ENCODE measurements at places on chromosomes 7 and 10.

GRCh38 chr10:7354330-7355047, 56.3 kb downstream of the SFMBT2 start:
- DNase-seq: peak; percentile 50

GRCh38 chr10:50832171-50832751, 53.2 kb downstream of the A1CF start:
- no peak for DNase-seq

GRCh38 chr10:28717656-28718201, 40.4 kb downstream of the BAMBI start:
- DNase-seq: no peak

DNA sequence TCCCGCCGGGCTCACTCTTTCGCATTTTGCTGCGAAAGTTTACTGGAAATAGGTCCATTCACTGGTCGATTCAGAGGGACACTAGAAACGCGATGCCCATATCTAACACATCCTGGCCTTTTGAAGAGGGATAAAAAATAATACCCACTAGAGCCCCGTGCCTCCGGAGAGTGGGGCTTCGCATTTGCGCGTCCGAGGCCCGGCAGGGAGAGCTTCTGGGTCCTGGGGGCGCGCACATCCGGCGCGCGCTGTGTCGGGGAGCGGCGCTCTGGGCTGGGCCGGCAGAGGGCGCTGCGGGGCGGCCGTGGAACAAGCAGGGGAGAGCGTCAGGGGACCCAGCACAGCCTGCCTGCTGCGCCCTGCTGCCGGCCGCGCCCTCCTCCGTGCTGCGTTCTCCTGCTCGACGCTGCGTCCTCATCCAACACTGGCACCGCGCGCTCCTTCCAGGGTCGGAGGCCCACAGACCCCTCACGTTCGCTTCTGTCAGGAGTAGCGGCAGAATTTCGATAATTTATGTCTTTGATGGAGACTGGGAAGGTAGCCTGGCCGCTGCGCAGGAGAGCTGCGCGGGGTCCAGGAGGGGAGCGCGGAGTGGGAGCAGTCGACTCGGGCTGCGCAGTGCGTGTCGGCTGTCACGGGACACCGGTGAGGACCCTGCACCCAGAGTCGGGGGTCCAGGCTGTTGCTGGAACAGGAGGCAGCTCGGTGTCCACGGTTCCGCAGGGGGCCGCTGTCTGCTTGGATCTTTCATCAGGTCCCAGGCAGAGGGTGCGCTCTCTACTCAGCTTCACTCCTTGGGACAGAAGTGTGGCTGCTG, 41.5 kb upstream of the ZNF32 start:
- no peak for DNase-seq

GRCh38 chr7:137873524-137873923, 26.8 kb upstream of the DGKI start:
- DNase-seq: no peak

GRCh38 chr10:112792487-112793201, 157.4 kb upstream of the TCF7L2 start:
- DNase-seq: peak; percentile 7

DNA sequence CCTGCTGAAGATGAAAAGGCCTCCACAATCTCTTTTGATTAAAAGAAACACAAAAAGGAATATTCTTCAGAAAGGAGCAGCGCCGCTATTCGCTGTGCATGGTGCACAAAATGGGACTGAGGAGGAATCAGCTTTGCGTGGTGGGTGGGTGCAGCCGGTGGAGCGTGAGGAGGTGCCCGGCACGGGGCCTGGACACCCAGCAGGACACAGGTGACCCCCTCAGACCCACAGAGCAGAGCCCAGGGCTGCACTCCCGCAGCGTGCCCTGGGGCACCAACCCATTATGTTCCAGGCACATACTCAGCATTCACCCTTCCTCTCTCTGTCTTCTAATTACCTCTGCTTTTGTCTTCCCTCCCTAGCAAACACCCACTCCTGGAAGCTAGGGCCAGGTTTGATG, 238.0 kb upstream of the PPP2R2D start:
- no peak for DNase-seq

GRCh38 chr10:78623578-78624215, 445.1 kb upstream of the ZMIZ1 start:
- peak; percentile 30 for DNase-seq

DNA sequence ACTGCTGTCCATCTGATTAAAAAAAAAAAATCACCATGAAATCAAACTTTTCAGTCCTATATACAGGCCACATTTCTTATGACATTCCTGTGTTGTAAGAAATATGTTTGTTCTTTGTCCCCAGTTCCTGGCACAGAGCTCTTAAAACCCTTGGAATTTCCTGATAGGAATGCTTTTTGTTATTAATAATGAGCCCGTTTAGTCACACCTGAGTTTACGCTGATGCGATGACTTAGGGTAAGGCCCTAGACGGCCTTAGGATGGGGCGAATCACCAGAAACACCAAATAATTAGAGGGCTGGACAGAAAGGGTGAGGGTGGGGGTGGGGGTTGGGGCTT, 17.5 kb downstream of the TSPAN15 start:
- no peak for DNase-seq

DNA sequence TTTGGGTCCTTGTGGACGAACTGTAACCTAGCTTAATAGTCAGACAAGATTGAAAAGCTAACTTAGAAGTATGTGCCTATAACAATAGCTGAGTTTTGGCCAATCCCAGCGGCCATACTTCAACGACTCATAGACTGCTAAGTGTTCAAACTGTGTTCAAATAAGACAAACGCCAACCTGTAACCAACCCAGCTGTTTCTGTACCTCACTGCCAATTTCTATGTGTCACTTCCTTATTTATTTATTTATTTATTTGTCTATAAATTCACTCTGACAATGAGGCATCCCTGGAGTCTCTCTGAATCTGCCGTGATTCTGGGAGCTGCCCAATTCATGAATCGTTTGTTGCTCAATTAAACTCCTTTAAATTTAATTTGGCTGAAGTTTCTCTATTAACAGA, 21.7 kb downstream of the ST8SIA6 start:
- no peak for DNase-seq

- no peak for DNase-seq
Observed at GRCh38 chr10:13684252-13684791, 97.6 kb downstream of the PRPF18 start.

GRCh38 chr10:43966571-43966965, 317.9 kb upstream of the ZNF32 start:
- DNase-seq: no peak

DNA sequence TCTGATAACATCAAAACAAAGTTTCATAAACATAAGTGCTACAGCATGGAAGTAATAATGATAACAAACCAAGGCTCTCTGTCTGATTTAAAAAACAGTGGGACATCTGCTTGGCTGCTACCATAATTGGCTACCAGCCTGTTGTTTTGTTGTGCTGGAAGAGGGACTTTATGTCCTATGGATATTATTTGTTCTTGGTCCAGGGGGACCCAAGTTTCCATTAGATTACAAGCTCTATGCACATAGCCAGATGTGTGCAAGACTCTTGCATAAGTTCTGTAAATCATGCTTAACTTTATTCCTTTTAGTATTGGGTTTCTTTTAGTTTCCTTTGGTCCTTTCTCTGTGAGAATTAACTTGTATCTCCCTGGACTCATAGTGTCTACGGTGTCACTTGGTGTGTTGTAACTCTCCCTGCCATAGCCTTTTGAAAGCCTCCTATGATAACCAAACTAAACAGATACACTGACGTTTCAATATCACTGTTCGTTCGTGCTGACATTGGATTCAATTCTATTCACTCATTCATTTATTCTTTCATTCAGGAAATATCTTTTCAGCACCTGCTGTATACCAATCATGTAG, 41.4 kb upstream of the CD36 start:
- DNase-seq: no peak

DNA sequence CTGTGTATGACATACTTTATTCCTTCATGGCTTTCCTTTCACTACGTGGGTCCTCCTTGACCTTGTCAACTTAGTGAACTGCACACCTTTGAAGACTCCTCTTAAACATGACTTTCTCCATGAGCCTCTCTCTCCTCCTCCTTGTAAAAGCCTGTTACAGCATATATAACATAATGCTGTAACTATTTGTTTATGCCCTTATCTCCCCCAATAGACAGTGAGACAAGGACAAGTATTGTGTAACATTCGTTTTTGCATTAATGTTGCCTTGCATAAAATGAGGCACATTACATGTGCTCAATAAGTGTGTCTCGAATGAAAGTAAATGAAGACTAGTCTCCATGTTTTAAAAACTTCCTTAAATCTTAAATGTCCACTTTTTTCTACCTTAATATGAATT, 4.3 kb upstream of the LAMB1 start:
- no peak for DNase-seq

GRCh38 chr10:78777867-78778266, 290.9 kb upstream of the ZMIZ1 start:
- DNase-seq: no peak

DNA sequence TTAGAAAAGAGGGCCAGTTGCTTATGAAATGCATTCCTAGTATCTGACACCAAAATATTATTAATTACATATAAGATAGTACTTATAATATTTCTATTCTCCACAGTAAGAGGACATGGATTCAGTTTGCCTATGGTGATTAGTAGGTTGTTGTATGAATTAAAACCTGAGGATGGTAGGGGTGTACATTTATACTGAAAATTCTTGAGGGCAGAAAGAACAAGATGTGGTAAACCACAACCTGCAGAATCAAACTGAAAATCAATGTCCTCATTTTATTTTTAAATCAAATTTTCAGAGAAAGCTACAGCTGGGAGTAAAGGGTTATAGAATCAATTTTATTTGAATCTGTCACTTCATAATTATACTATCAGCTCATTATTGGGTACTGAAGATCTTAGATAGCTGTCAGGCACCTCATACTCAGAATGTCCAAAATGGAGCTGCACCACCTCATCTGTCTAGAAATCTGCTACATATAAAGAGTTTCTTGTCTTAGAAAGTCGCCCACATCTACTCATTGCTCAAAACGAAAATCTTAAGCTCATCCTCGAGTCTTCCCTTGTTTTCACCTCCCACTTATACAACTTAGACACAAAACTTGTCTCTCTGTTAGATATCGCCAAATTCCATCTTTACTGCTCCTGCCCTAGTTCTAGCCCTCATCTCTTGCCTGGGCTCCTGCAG, 65.4 kb downstream of the MYO3A start:
- DNase-seq: no peak

DNA sequence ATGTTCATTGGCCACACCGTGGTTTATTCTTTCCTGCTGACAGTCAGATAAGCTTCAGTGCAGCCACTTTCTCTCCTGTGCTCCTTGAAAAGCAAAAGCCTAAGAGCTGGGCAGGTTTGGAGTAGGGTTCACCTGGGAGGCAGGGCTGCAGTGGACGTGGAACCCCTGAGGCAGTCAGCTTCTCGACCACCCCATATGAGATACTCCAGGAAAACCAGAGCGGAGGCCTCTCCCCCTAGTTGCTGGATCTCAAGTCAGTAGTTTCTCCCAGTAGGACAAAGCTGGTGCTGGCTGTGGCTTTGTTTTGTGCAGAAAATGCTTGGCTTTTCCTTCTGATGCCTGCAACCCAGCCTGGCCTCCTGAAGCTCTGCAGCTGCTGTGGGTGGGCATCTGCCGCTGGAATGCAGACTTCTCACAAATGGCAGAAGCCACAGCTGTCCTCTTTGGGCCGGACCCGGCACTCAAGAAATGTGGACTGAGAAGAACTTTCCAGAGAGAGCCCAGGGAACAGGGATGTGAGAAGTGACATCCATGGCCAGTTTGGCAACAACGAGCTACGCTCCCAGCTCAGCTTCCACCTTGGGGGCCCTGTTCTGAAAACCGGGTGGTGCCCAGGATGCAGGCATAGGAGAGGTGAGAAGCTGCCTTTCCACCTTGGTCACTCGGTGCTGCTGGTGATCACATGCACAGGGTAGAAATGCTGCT, 276.6 kb upstream of the TCERG1L start:
- no peak for DNase-seq

DNA sequence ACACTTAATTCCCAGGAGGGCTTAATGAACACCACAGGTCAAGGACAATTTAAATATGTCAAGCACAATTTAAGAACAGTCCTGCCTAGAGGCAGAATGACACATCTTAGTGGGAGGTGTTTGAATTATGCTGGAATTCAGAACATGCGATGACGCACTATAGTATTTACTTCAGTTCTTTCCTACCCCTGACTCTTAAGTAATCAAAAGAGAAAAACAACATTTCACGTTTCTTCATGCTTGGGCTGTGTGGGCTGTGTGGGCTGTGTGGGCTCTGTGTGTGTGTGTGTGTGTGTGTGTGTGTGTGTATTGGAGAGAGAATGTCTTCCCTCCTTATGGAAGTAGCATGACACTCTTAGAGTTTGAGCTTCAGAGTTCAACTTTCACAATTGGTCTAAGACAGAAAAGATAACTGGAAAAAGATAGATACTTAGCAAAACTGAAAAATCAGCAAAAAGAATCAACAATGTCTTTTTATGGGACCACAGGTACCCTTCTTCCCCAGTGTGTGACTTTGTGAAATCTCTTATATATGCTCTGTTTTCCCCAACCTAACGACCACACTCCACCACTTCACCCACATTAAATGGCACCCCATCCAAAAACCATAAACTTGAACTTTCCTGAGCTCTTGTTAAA, 33.7 kb upstream of the CABCOCO1 start:
- no peak for DNase-seq

- no peak for DNase-seq
Observed at GRCh38 chr10:103123282-103124024, 69.6 kb downstream of the NT5C2 start.

DNA sequence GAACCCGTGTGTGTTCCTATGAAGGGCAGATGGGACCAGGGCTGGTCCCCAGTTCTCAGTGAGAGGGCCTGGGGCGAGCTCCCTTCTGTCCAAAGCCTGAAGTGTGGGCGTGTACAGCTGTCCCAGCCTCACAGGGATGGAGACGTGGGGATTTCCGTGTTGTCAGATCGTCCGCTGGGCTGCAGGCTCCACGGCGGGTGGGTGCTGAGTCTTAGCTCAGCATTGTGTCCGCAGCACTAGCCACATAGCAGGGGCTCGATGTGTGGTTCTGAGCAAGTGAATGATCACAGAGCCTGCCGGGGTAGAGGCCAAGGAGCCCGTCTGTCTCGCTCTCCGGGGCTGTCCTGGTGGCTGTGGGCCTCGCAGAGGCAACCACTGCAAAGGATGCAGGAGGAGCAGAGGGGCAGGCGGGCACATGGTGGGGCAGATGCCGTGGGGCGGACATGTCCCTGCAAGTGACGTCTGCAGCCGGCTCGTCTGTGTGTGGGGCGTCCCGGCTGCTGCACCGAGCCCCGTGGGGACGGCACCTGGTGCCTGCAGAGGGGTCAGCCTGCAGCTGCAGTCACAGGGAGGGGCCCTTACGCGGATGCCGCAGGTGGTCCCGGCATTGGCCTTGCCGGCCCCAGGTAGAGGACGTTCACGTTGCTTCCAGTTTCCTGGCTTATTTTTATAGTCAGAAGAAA, 30.9 kb downstream of the FAM20C start:
- DNase-seq: no peak

GRCh38 chr7:18450019-18450418, 45.5 kb upstream of the HDAC9 start:
- DNase-seq: no peak

- DNase-seq: no peak
Observed at GRCh38 chr7:76089865-76090475, 42.1 kb downstream of the MDH2 start.

DNA sequence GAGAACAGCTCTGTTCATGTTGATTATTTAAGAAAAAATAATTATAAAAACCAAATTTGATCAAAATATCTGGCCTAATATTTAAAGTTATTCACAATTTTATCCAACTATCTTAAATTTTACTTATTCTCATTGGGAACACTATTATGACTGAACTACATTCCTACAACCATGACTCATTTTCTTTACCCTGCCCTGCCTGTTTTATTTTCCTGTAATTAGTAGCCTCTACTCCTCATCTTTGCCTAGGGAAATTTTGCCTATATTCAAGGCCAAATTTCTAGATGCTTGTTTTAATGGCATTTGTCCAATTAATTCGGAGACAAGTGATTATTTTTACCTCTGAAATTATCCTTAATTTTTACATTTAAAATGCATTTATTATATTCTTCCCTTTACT, 289.7 kb upstream of the TMEM229A start:
- no peak for DNase-seq

Data from NCI-H1417 (cell line).